ENCODE measurements at places on chromosomes 3 and 15.

DNA sequence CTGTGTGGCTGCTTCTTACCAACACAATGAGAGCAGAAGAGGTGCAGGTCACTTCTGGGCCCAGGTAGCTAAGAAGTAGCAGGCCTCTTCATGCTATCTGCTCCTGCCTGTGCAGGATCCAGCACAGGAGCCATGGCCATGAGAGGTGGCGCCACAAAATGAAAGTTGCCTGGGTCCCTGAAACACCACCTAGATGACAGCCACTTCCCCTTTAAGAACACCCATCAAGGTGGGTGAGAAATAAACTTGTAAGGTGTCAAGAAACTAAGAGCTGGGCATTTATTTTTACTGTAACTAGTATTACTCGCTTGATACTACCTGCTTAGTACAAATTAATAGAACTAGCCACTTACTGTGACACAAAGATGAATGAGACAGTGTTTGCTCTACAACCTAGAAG, 484.6 kb upstream of the TBL1XR1 start:
- DNase-seq = no peak

DNA sequence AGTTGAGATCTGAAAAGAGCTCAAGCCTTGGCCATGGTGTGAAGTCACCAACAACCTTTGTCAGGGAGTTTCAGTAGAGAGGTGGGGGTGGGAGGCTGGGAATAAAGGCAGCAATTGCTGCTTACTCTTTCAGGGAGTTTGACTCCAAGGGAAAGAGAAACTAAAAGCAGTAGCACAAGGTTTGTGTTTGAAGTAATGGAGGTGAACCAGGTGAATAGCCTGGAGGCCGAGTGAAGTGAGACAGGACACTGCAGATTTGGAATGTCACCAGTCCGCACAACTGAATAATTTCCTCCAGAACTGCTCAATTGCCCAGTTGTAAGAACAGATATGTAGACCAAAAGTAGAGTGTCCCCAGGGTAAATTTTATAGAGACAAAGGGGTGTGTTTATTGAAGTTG, 44.1 kb downstream of the CD86 start:
- DNase-seq = no peak

GRCh38 chr3:188881954-188882641, 289.7 kb upstream of the TPRG1 start:
- no peak for DNase-seq

- no peak for DNase-seq
Measured at GRCh38 chr3:73716418-73716817, 91.7 kb upstream of the PDZRN3 start.

GRCh38 chr3:146326875-146327543, 76.1 kb upstream of the PLSCR4 start:
- DNase-seq = no peak

GRCh38 chr15:64807051-64807749, 18.2 kb downstream of the PIF1 start:
- no peak for DNase-seq

- no peak for DNase-seq
Measured at GRCh38 chr3:122890077-122890719, 95.3 kb downstream of the SLC49A4 start.

- peak; percentile 9 for DNase-seq
Measured at GRCh38 chr3:48241796-48242455, 1.0 kb downstream of the ZNF589 start.

GRCh38 chr3:22419261-22419660, 668.3 kb upstream of the ZNF385D start:
- DNase-seq = no peak

GRCh38 chr15:71807691-71808091, 2.7 kb upstream of the NR2E3 start:
- no peak for DNase-seq

- no peak for DNase-seq
Measured at GRCh38 chr15:82909080-82909815, 43.3 kb downstream of the HOMER2 start.

DNA sequence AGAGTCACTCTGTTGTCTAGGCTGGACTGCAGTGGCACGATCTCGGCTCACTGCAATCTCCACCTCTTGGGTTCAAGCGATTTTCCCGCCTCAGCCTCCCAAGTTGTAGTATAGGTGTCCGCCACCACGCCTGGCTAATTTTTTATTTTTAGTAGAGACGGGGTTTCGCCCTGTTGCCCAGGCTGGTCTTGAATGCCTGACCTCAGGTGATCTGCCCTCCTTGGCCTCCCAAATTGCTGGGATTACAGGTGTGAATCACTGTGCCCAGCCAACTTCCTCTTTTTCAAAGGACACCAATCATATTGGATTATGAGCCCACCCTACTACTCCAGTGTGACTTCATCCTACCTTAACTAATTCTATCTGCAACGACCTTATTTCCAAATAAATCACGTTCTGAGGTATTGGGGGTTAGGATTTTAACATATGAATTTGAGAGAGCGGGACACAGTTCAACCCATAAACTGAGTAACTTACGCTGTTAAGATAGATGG, 3.2 kb downstream of the ISG20 start:
- DNase-seq = no peak

- DNase-seq = no peak
Measured at GRCh38 chr15:64667736-64668161, 107.6 kb downstream of the RBPMS2 start.

GRCh38 chr3:143510601-143511000, 337.7 kb downstream of the SLC9A9 start:
- DNase-seq = no peak

GRCh38 chr3:143837076-143837475, 11.2 kb downstream of the SLC9A9 start:
- no peak for DNase-seq

DNA sequence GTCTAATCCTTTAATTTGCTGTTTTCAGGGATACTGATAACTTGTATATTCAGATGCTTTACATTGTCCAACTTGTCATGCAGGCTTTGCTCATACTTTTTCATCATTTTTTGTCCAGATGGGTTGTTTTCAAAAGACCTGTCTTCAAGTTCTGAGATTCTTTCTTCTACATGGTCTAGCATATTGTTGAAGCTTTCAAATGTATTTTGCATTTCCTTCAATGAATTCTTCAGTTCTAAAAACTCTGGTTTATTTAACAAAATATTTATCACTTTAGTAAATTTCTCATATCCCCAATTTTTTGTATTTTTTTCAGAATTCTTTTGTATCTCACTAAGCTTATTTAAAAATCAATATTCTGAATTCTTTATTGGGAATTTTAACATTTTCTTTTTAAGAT, 388.3 kb upstream of the IL12A start:
- no peak for DNase-seq

GRCh38 chr3:171654809-171655208, 155.5 kb downstream of the PLD1 start:
- DNase-seq = no peak

DNA sequence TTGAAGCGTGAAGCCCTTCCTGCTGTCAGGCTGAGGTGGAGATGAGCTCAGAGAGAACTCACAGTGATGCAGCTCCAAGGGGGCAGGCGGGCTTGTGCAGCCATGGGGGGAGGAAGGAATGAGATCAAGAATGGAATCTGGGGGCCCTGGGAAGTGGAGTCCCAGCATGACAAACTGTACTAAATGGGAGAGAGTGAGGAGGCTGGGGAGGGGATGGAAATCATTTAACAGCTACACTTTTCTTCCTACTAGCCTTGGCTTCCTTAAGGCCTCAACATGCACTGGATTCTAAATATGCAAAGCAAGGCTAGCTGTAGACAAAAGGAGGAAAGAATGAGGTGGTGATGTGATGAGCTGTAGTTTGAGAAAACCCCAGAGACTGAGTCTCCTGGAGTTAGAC, 133.9 kb downstream of the EEFSEC start:
- DNase-seq = no peak

- DNase-seq = no peak
Measured at GRCh38 chr3:113084777-113085176, 94.0 kb downstream of the GTPBP8 start.

DNA sequence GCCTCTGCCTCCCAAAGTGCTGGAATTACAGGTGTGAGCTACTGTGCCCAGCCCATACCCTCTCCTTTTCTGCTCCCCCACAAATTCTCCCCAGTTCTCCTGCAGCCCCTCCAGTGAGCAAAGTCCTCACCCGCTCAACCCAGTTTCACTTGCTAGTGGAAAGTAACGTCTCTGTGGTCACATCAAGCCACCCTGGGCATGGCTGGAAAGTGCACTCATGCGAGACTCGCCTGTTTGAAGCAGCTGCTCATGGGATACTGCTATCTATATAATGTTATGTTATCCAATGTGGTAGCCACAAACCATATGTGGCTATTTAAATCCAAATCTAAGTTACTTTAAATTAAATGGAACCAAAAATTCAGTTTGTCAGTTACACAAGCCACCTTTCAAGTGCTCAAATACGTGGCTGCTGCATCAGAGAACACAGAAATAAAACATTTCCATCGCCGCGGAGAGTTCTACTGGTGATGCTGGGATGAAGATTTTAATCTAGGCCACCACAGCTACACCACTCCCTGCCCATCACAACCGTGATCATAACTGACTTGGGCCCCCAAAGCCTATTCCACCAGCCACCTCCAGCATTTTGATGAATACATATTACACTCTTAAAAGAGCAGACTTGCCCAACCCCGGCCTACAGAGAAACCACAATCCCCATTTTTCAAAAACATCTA, 119.4 kb downstream of the LIPC start:
- DNase-seq = no peak

- DNase-seq = peak; percentile 75
Measured at GRCh38 chr3:101069901-101070798, 76.9 kb upstream of the ABI3BP start.

DNA sequence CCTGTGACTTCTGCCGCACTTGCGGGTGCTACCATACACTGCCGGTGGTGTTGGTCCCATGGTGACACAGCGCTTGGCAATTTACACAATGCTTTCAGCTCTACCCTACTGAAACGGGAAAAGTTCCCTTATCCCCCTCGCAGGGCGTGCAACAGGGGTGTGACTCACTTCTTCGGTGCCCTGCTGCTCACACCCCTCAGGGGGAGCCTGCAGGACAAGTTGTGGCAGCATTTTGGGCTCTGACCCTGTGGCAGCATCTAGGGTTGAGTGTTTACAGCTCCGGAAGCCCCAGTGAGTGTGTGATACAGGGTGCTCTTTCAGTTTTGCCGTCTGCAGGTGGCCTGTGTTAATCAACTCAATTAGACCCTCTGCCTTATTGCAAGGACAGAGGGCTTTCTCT, 324.7 kb upstream of the RGMA start:
- DNase-seq = no peak

GRCh38 chr3:194575484-194576210, 57.6 kb downstream of the TMEM44 start:
- no peak for DNase-seq

DNA sequence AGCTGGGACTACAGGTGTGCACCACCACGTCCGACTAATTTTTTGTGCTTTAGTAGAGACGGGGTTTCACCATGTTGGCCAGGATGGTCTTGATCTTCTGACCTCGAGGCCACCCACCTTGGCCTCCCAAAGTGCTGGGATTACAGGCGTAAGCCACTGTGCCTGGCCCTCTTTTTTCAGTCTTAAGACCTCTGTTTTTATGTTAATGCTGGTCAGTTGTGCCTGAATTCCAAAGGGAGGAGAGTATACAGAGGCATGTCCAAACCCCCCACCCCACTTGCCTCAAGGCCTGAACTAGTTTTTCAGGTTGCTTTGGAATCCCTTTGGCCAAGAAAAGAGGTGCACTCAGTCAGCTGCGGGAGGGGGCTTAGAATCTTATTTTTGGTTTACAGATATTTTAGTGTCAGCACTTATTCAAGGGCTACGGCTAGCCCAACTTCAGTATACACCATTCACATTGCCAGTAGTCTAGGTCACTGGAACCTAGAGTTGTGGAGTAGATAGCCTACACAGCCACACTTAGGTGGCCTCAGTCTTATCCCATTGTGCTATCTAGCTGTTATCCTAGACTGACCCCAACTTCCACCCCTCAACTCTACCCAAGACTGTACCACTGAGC, 128.0 kb upstream of the TPM1 start:
- DNase-seq = no peak

Data from stimulated activated CD4-positive, alpha-beta T cell treated with anti-CD3 and anti-CD28 coated beads, Interleukin-4, amount 100 ng/mL, for 24 hours (primary cell).